ENCODE measurements at places on chromosomes 12 and 14. TPM values are rescaled to one million over a fixed set of nuclear protein-coding genes. Genes with fewer than 3 reads are reported as not detected.

Gene GIT2
- 36.8 TPM for total RNA-seq

DNA sequence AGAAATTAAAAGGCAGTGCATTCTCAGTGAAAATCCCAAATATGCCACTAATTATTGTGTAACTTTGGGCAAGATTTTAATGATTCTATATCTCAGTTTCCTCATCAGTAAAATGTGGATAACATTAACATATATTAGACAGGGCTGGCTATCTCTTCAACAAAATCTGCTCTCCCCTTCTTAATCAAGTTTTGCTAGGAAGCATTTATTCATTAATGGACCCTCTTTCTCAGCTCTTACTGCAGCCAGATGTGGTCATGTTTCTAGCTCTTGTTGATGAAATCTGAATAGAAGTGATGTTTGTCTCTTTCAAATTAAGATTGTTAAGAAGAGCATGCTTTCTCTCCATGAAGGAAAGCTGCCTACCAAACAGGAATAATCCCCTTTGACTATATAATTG is 84.4 kb upstream of the PPFIA2 start:
- no peak for DNase-seq

GRCh38 chr12:44677724-44678123 is 198.4 kb downstream of the NELL2 start:
- DNase-seq: no peak

- DNase-seq: no peak
Observed at GRCh38 chr12:124131659-124132058, 158.6 kb downstream of the ZNF664 start.

GRCh38 chr12:86735851-86736250 is 479.7 kb upstream of the MGAT4C start:
- no peak for DNase-seq

DNA sequence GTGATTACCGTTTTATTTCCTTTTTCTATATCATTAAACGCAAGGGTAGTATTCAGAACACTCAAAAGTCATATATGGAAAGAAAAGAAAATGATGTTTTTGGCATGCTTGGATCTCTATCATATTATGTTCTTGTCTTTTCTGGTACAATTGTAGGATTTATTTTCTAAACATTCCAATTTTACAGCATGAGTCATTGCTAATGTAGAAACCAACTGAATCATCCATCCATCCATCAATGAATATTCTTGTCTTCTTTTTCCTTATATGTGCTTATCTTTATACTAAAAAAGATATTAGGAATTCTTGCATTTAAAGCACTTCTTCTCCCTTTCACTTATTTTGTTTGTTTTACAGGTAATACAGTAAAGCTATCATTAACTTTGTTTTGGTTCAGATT is 20.4 kb upstream of the AMIGO2 start:
- DNase-seq: no peak

DNA sequence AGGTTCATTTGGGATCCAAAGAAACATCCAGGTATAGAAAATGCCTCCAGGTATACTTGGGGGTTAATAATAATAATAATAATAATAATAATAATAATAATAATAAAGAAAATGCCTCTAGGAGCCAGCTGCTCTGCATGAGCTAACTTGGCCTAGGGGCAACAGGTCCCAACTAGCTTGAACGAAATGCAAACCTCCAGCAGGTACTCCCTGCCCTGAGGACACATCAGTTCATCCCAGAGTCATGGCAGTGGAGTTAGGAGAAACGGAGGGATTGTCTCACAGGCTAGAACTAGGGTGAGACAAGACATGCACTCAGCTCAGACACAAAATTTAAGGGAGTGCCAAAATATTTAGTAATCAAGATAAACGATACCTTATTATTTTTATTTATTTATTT is 12.5 kb upstream of the TMEM229B start:
- DNase-seq: no peak

Measured in neural crest cell (in vitro differentiated cells).